ELF-1 (cell line): ENCODE measurements at places on chromosomes 6 and 20.

GRCh38 chr6:166774770-166775169, 147.7 kb upstream of the RPS6KA2 start:
- DNase-seq: no peak

DNA sequence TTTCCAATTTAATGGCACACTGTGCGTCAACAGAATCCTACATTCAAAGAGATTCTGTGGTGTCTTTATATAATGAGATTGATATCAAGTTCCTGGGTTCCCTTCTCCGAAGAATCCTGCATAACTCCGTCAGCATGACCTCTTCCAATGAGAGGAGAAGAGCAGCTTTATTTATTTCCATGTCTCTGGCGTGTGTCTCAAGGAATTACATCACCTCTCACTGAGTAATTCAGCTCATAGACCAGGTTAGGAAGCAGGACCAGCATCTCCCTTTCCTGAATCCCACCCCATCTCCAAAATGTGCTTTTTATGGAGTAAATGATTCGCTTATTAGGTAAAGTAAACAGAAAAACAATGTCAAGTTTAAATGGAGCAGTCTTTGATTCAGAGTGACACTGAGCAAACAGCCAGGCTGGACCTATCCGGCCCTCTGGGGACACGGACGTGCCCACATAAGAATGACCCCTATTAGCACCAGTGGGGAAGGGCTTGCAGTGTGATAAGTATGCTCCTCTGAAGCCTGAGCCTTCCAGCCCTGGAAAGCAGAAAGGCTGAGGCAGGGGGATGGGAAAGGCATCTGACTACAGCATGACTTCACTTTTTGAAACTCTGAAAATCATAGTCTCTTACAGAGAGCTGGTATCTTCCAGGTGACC, 165.2 kb downstream of the CLIC5 start:
- DNase-seq: no peak

DNA sequence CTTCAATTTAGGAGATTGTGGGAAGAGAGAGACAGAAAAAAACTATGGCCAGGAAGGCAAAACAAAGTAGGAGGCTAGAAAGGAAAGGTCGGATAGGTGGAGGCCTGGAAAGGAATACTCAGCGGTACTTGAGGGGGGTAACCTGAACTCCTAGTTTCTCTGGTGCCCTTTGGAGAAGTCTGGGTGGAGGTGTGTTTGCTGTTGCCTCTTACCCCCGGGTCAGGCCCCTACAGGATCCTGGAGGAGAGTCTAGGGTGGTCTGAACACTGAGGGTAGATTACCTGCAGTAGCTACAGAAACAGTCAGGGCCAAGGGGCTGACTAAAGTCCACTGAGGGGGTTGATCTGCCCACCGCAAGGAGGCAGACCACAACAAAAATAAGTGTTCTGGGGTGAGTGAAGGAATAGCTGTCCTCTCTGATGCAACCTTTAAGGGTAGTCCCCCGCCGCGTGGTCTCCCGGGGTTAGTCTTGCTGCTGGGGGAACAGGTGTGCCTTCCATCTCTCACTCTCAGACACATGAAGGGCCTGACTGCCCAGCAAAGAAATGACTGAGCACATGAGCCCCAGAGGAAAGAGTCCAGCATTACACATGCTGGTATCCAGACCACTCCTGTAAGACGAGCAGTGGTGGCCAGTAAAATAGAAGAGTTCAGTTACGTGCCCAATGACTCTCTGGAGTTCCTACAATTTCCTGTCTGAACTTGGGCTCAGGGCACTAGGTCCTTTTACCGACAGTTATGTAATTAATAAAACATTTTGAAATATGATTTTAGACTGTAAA, 59.5 kb downstream of the MTHFD1L start:
- no peak for DNase-seq

- no peak for DNase-seq
Measured at GRCh38 chr6:80921861-80922460, 815.5 kb downstream of the BCKDHB start.

GRCh38 chr6:140854318-140854717, 1278.4 kb upstream of the GJE1 start:
- DNase-seq: no peak

GRCh38 chr6:6631534-6632276, 43.2 kb downstream of the LY86 start:
- no peak for DNase-seq

DNA sequence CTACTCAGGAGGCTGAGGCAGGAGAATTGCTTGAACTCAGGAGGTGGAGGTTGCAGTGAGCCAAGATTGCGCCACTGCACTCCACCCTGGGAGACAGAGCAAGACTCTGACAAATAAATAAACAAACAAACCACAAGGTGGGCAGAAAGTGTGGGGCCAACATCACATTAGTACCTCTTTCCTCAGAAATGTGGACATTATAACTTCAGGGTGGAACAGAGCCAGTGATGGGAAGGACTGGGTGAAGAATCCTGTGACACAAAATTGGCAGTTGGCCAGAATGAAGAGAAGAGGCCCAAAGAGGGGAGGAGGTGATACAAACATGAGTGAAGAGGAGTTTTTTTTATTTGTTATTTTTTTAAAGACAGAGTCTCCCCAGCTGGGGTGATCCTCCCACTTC, 50.6 kb downstream of the NUP153 start:
- no peak for DNase-seq

DNA sequence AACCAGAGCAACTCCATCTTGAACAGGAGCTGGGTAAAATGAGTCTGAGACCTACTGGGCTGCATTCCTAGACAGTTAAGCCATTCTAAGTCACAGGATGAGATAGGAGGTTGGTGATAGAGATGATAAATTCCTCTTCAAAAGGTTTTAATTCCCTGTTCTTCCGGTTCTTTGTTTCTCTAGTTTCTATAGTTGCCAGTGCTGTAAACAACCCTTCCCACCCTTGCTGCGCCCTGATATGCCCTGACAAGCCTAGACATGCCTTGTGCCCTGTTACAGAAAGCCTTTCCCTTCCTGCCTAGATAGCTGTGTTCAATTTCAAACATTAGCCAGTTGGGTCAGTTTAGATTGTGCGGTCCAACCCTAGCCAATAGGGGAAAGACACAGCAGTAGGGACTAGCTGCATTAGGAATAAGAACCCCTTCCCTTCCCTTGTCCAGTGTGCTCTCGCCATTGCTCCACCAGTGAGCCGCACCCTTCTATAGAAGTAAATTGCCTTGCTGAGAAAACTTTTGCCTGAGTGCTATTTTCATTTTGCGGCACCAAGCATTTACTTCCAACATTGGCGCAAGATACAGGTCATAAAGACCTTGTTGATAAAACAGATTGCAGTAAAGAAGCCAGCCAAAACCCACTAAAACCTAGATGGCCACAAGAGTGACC, 52.5 kb upstream of the CCN2 start:
- DNase-seq: no peak
